ENCODE measurements at places on chromosomes 16 and 17. TPM values are rescaled to one million over a fixed set of nuclear protein-coding genes. Genes with fewer than 3 reads are reported as not detected.

MT1F gene
- 11.4 TPM for total RNA-seq

PRSS21 gene
- total RNA-seq = 10.3 TPM

ZP2 gene
- not detected for total RNA-seq

DNAAF1 gene
- total RNA-seq = not detected

KCNAB3 gene
- total RNA-seq = 6.7 TPM

GRCh38 chr17:45093444-45094110, 32.5 kb downstream of the NMT1 start:
- DNase-seq = no peak

DNA sequence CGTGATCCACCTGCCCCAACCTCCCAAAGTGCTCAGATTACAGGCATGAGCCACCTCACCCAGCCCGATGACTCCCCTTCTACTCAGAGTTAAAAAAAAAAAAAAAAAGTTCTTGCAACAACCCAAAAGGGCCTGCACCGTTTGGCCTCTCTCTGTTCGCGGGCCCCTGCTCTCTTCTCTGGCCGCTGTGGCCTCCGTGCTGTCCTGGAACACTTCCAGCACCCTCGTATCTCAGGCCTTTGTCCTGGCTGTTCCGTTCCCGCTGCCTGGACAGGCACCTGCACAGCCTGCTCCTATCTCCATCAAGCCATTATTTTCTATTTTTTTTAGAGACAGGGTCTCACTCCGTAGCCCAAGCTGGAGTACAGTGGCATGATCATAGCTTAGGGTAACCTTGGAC, 10.8 kb downstream of the MYO1C start:
- no peak for DNase-seq

GRCh38 chr17:21378553-21378952, 2.4 kb downstream of the KCNJ12 start:
- DNase-seq = no peak

GRCh38 chr16:81481207-81481821, 36.7 kb downstream of the CMIP start:
- peak; percentile 66 for DNase-seq

- DNase-seq = peak; percentile 54
Measured at GRCh38 chr16:54193665-54194333, 92.8 kb downstream of the IRX3 start.
